ENCODE measurements at places on chromosomes 7 and 10. TPM values are rescaled to one million over a fixed set of nuclear protein-coding genes. Genes with fewer than 3 reads are reported as not detected.

GRCh38 chr7:44887293-44887692 lies 2.0 kb upstream of the PURB start:
- no peak for DNase-seq
- peaks cover 2% of the 10 kb centered on the region for H3K27me3 ChIP-seq
- no peak overlapping the region for H3K27ac ChIP-seq
- H3K36me3 ChIP-seq = peaks cover 3% of the 10 kb centered on the region
- H3K4me3 ChIP-seq = no peak overlapping the region

DNA sequence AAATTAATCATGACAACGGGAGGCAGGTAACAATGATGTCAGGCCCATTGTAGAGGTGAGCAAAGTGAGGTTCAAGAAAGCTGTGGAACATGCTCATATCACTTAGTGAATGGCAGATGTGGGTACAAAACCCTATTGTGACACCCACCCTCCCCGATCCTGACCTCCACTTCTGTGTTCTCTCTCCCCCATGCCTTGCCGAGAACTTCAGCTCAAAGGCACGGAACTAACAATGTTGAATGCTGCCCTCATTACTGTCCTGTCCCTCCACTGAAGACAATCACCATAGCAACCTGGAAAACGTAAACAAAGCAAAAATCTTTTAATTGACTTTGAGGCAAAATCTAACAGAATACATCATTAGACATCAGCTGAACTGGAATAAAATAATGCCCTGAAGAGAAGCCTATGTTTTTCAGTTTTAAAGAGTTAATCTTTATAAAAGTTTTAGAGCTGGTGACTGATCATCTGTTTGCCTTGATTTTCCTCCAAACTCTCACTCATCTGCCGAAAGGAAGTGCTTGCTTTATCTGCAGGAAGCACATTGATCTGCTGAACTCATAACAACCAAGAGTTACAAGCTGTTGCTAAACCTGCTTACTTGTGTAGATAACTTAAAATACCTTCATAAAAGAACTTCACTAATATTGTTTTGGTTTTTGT lies 133.6 kb downstream of the CUBN start:
- H3K36me3 ChIP-seq = peaks cover 5% of the 10 kb centered on the region
- DNase-seq = no peak
- H3K4me3 ChIP-seq = no peak overlapping the region
- H3K27ac ChIP-seq = peak overlapping the region; percentile 49

DNA sequence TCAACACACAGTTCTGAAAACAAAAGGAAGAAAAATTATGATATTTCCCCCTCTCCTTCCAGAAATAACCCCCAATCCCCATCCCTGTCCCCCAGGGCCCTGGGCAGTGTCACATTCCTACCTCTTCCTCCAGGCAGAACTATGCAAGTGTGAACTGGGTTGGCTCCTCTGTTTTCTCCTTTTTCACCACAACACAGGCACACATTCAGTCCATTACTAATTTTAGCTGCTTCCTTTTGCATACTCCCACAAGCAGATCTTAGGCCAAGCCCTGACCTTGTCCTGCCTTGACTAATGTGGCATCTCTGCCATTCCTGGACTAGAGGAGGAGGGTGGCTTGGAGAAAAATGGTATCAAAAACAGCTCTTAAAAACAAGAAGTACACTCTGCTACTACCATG lies 208.1 kb downstream of the HDAC9 start:
- H3K36me3 ChIP-seq = peaks cover 3% of the 10 kb centered on the region
- H3K4me3 ChIP-seq = no peak overlapping the region
- no peak for DNase-seq
- no peak overlapping the region for H3K27ac ChIP-seq

DNA sequence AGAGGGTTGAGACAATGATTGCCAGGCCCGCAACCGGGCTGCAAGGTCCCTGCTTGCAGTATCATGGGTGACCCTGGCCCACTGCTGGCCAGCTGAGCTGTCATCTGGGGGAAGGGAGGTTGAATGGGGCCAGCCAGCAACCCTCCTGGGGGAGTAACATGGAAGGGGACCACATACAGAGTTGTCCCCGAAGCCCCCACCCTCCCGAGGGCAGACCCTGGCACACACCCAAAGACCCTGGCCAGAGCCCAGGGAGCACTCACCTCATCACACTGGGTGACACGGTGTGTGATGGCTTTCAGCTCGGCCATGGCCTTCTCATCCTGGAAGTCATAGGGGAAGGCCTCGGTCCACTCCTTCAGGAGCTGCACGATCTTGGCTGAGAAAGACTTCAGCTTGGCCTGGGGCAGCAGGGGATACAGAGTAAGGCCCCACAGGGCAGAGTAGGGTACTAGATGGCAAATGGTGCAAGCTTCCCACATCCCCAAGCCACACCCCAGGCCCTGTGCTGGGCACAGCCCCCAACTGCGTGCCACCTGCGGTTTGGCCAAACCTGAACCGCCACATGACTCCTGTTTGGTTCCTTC lies 63.4 kb downstream of the CSGALNACT2 start:
- DNase-seq = peak; percentile 35
- H3K4me1 ChIP-seq = no peaks in the 10 kb centered on the region
- H3K27ac ChIP-seq = no peak overlapping the region
- H3K4me3 ChIP-seq = peak overlapping the region; percentile 64
- no peaks in the 10 kb centered on the region for H3K27me3 ChIP-seq

DNA sequence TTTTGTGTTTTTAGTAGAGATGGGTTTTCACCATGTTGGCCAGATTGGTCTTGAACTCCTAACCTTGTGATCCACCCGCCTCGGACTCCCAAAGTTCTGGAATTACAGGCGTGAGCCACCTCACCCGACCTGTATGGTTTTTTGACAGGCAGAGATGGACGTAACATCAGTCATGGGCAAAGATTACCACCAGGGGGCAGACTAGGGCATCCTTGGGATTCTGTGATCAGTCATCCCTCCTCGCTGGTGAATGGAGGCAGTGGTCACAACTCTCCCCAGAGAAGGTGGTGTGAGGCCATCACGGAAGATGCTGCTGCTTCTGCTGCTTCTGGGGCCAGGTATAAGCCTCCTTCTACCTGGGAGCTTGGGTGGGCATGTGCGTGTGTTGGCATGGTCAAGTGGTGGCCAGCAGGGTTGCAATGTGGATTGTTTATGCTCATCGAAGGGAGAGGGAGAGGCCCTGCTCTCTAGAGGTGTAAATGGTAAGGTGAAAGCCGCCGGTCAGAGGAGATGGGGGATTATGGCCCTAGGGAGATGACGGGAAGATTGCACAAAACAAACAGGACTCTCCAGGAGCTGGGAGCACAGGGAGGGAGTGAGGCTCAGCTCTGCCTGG lies 122.7 kb upstream of the PRSS1 start:
- DNase-seq = no peak
- peaks cover 27% of the 10 kb centered on the region for H3K27me3 ChIP-seq
- no peak overlapping the region for H3K27ac ChIP-seq
- H3K4me1 ChIP-seq = no peaks in the 10 kb centered on the region

- H3K4me3 ChIP-seq = no peak overlapping the region
- H3K4me1 ChIP-seq = peaks cover 32% of the 10 kb centered on the region
- no peak for DNase-seq
Observed at GRCh38 chr7:17293481-17293880, 5.0 kb upstream of the AHR start.

TMEM273 gene
- not detected for total RNA-seq

DNA sequence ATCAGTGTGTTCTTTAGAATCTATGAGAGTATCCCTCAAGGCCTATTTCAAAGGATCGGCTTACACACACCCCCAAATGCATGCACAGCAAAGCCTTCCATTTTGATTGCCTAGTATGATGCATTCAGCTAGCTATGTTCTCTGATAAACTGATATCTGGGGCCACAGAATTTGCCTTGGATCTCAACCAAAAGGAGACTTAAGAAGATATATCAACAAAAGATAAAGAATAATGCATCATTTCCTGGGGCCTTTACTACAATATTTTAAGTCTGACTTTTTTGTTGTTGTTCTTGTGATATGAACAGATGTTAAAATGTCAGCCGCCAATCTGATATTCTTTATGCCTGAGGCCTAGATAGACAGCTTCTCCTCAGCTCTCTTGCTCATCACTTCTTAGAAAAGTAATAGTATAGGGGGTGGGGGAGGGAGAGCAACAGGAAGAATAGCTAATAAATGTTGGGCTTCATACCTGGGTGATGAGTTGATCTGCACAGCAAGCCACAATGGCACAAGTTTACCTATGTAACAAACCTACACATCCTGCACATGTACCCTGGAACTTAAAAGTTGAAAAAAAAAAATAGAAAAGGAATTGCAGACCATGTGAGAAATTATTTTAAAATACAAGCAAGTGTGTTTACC lies 792.9 kb upstream of the GHITM start:
- peaks cover 3% of the 10 kb centered on the region for H3K36me3 ChIP-seq
- H3K4me3 ChIP-seq = no peak overlapping the region
- no peak overlapping the region for H3K27ac ChIP-seq
- DNase-seq = no peak
- peaks cover 12% of the 10 kb centered on the region for H3K4me1 ChIP-seq
- no peaks in the 10 kb centered on the region for H3K27me3 ChIP-seq

ACSL5 gene
- total RNA-seq = 0.41 TPM

- no peak overlapping the region for H3K27ac ChIP-seq
- peaks cover 3% of the 10 kb centered on the region for H3K4me1 ChIP-seq
- DNase-seq = no peak
Observed at GRCh38 chr10:77031531-77032187, 605.9 kb downstream of the KCNMA1 start.

DNA sequence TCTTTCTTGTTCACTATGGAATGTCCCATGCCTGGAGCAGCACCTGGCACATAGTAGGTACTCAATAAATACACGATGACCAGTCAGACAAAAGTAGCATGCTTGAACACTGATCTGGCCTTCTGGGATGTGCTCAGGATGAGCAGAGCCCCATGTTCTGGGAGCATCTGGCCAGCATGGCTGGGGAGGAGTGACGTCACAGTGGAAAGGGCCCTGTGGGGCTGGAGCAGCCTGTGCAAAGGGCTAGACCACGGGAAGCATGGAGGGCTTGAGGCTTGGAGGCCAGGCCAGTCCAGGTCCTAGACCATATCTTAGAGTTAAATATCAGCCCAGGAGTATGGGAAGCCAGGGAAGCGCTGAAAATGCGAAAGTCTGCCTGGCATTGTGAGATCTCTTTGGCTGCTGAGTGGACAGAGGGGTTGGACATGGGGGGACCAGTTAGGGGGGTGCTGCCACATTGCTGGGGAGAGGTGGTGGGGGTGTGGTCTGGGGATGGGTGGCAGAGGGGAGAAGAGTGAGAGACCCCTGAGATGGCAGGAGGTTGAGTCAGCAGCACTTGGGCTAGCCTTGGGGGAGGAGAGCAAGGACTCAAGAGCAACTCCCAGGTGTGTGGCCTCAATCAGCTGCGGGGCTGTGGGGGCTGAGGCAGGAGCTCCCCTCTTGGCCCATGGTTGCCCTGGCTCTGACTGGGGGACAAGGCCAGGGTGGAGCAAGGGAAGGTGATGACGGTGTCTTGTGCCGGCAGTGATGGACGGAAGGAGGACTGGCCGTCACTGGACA lies 34.9 kb downstream of the ZCCHC24 start:
- H3K36me3 ChIP-seq = no peaks in the 10 kb centered on the region
- peaks cover 25% of the 10 kb centered on the region for H3K4me1 ChIP-seq
- peak overlapping the region; percentile 28 for H3K27ac ChIP-seq
- H3K27me3 ChIP-seq = no peaks in the 10 kb centered on the region
- no peak for DNase-seq

DNA sequence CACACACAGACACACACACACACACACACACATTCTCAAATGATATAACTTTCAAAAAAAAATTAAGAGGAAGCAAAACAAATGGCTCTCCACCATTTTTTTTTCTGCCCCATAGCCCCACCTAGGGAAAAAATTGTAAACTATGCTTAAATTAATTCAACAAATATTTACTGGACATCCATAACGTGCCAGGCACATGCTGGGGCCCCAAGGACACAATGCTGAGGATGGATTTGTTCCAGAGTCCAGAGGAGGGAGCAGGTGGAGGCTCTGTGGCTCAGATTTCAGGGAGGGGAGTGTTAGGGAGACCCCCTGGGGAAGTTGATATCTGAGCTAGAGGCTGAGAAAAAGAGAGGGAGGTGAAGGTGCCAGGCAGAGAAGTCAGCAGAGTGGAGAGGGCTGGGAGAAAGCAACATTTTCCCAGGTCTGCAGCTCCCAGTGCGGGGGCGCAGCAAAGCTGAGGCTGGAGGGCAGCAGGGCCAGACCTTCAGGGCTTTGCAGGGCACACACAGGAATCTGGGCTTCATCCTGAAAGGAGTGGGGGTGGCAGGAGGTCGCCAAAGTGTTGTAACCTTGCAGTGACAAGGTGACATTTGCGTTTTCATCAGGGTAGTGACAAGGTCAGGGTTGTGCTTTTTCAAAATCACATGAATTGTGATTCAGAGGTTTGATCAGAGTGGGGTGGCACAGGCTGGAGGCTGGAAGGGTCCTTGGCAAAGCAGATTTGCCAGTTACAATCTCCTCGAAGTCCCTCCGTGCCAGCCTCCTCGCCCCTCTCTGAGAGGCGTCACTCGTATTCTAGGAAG lies 261.6 kb downstream of the WDR11 start:
- peaks cover 7% of the 10 kb centered on the region for H3K36me3 ChIP-seq
- H3K27me3 ChIP-seq = no peaks in the 10 kb centered on the region
- peaks cover 44% of the 10 kb centered on the region for H3K4me1 ChIP-seq
- H3K4me3 ChIP-seq = peak overlapping the region; percentile 9

DNA sequence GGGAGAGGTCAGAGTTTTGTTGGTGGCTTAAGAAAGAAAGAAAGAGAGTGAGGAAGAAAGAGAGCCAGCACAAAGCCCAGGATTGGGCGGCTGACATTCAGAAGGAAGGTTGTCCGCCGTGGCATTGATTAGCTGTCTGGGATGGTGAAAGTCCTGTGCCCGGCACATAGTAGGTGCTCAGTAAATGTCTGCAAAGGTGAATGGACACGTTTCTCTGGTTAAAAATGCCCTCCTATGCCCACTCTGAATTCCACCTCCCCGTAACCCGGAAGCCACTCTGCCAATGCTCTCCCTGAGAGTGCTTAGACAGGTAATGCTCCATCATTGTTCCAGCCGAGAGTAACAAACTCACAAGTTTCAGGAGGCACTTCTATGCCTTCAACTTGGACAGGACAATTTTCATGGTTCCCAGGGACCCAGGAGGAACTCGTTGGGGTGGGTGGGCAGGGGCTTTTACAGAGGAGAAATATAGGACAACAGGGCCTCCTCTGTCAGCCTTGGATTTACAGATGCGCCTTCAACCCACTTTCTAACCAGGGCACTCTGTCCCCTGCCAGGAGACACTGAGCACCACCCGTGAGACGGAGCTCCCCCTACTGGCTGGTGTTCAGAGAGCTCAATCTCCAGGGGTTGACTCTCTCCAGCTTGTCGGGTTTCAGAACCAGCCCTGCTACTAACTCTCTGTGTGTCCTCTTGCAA lies 411.5 kb upstream of the ZMIZ1 start:
- DNase-seq = peak; percentile 73
- peak overlapping the region; percentile 43 for H3K27ac ChIP-seq
- peaks cover 26% of the 10 kb centered on the region for H3K4me1 ChIP-seq

GRM8 gene
- 0.52 TPM for total RNA-seq

CXCL12 gene
- total RNA-seq = 45.8 TPM
